ENCODE measurements at places on chromosomes 12 and 14.

GRCh38 chr12:109545826-109546225 lies 27.5 kb downstream of the MMAB start:
- no peak for DNase-seq

DNA sequence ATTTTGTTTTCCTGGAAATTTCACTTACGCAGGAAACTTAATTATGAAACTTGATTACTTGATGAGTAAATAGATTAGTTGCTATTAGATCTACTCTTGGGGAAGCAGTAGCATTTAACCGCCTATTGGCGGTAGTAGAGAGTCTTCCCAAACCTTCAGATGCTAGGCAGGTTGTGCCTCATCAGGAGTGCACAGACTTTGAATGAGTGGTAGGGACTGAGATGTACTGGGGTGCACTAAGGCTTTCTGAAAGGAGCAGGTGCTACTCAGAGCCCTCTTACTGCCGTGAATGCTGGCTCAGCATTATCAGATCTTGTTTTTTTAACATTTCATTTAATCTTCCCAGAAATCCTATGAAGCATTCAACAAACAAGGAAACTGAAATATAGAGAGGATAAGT lies 7.7 kb downstream of the GATC start:
- DNase-seq: no peak

DNA sequence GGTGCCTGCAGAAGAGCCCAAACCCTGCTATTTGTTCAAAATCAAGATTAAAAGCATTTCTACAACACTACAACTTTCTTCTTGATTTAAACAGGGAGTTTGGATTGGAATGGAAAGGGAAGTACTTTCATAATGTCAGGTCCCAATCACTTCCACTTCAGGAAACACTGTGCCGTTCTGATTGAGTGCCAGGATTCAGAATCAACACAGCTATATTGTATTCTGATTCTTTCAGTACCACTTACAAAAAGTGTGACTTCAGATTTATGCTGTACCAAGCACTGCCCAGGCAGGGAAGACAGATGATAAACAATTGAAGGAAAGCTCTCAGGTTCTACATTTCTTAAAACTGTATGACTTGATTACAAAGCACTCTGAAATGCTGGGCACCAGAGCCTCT lies 3.2 kb downstream of the TDP1 start:
- DNase-seq: no peak

GRCh38 chr12:11576104-11576503 lies 73.4 kb upstream of the ETV6 start:
- no peak for DNase-seq

Data from NCI-H774 (cell line).